ENCODE measurements at places on chromosomes 4 and X.

- no peak for DNase-seq
These were observed 62.6 kb downstream of the TRIML1 start for GRCh38 chr4:188201851-188202250.

DNA sequence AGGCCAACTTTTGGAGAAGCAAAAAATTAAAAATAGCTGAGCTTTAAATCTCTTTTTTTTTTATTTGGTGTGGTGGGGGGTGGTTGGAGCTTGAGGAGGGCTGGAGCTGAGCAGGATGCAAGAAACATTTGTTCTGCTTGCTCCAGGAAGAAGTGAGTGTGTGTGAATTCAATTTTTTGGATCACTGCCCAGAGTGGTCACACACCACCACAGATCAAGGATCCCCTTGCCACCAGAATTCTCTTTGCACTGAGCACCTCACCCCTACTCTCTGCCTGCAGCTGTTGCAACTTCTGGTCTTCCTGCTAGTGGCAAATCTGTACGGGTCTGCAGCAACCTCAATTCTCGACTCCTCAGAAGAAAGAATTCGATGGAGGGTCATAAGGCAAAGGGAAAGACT lies 19.9 kb upstream of the PLP1 start:
- no peak for DNase-seq

GRCh38 chr4:14961292-14961691 lies 41.0 kb upstream of the CPEB2 start:
- DNase-seq = no peak

GRCh38 chr4:74330295-74330750 lies 22.1 kb downstream of the EPGN start:
- DNase-seq = no peak

GRCh38 chr4:86108137-86108536 lies 251.7 kb downstream of the MAPK10 start:
- DNase-seq = no peak

DNA sequence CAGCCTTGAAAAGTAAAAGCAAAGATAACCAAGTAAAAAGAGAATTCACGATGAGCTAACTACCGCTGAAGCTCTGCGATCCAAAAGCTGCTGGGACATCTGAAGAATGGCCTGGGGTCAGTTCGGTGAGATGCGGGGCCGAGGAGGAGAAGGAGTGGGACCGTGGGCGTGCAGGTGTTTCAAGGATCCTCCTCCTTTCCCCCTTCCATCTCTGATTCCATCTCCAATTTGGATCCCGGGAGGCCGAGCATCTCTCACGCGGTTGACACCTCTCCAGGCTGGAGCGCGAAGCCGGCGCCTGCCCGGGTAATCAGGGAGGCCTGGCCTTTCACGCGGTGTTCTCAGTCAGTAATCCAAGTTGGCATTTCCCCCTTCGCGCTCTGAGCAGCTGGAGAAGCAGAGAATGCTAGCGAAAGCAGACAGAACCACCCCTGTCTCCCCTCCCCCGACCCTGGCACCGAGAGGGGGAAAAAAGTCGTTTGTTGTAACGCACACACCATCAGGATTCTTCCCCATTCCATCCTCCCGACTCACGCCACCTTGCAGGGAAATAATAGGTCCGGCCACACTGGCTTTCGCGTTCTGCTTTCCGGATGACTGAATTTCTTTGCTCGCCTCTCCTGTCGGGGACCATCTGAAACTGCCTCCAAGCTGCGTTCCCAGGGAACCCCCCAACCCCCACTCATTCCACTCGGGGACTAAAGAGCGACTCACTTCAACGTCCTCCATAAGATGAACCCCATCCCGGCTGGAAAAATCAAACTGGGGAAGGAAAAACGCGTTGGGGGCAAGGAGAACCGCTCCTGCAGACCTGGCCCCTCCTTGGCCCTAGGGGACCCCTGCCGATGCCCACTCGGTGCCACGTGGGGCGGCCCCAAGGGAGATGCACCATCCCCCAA lies 6.5 kb downstream of the NEUROG2 start:
- peak; percentile 18 for DNase-seq

GRCh38 chr4:67549123-67549522 lies 3.8 kb upstream of the CENPC start:
- no peak for DNase-seq

GRCh38 chrX:138847930-138848329 lies 136.4 kb upstream of the FGF13 start:
- DNase-seq = no peak

GRCh38 chrX:72620550-72621145 lies 48.0 kb upstream of the HDAC8 start:
- DNase-seq = no peak

- no peak for DNase-seq
These were observed 442.2 kb upstream of the TRAM1L1 start for GRCh38 chr4:117527601-117528000.

GRCh38 chr4:9933956-9934355 lies 87.3 kb downstream of the SLC2A9 start:
- no peak for DNase-seq

GRCh38 chr4:158962393-158962792 lies 140.5 kb upstream of the RAPGEF2 start:
- DNase-seq = peak; percentile 12

GRCh38 chrX:13759152-13759718 lies 24.7 kb downstream of the OFD1 start:
- DNase-seq = no peak

DNA sequence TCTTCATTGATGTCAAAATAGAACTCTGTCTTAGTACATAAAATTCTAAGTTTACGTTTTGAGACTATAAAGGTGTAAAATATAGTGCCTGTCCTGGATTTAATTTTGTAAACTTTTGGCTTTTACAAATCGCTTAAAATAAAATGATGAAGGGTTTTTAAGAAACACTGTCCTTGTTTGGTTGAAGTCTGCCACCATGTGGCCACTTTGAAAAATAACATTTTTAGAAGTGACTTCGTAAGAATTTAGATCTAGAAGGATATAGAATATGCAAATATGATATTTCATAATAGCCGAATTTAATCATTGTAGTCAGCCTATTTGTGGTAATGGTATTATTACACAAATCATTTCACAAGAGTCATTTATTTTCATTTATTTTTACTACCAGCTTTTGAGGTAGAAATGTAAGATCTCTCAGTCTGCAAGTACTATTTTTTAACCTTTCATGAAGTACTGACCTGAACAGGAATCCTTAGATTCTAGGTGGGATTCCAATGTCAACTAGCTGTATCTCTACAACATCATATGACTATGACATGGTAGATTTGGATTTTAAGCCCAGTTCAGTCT lies 31.0 kb upstream of the FAT4 start:
- DNase-seq = no peak

GRCh38 chr4:53810643-53811042 lies 219.4 kb upstream of the LNX1 start:
- no peak for DNase-seq

GRCh38 chr4:82594456-82594855 lies 32.7 kb upstream of the TMEM150C start:
- no peak for DNase-seq

DNA sequence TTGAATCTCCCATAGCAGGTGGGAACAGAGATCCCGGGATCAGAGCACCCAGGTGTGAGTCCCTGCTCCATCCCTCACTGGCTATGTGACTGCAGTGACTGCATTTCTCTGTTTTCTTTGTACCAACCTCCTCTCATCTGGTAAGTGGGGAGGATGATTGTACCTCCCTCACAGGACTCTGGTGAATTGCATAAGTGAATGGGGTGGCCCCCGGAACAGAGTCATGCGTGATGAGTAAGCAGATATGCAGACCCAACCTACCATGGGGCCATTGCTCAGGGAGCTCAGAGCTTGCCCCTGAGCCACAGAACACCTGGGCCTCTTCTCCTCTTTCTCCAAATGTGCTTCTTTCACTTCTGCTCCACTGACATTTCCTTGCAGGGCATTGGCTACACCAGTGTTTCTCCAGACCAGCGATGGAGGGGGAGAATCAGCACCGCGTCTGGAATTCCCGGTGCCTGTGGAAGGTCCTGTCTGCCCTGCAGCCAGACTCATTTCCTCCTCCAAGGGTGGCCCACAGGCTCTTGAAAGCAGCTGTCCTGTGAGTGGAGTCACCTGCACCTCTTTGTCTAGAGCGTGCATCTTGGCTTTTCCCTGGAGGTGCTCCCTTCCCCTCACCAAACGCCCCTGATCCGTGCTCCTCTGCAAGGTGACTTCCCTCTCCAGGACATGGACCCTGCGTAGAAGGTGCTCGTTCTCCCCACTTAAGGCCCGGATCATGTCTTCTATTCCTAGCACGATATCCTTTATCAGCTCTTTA lies 30.0 kb downstream of the C4orf50 start:
- DNase-seq = no peak

DNA sequence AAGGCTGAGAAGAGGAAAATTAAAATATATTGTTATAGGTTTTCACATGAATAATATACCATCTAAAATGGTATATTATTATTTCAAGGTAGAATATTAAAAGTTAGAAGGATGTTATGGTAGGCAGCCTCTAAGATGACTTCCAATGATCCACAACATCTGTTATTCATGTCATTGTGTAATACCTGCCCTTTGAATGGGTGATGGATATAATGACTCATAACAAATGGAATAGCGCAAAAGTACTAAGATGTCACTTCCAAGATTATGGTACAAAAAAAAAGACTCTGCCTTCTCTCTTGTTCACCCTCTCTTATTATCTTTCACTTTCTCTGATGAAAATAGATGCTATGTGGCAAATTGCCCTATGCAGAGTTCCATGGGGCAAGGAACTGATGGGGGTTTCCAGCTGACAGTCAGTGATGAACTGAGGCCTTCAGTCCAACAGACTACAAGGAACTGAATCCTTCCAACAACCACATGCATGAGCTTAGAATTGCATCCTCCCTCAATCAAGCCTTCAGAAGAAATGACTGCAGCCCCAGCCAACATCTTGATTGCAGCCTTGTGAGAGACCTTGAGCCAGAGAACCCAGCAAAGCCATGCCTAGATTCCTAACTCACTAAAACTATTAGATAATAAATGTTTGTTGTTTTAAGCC lies 57.7 kb downstream of the HS6ST2 start:
- no peak for DNase-seq

- peak; percentile 31 for DNase-seq
These were observed 96.7 kb upstream of the RAPGEF2 start for GRCh38 chr4:159006202-159006601.

GRCh38 chr4:85005865-85006377 lies 39.4 kb upstream of the WDFY3 start:
- DNase-seq = no peak

- DNase-seq = no peak
These were observed 1444.2 kb downstream of the ADGRL3 start for GRCh38 chr4:62644372-62644771.

- no peak for DNase-seq
These were observed 136.2 kb upstream of the HCCS start for GRCh38 chrX:10974920-10975319.

DNA sequence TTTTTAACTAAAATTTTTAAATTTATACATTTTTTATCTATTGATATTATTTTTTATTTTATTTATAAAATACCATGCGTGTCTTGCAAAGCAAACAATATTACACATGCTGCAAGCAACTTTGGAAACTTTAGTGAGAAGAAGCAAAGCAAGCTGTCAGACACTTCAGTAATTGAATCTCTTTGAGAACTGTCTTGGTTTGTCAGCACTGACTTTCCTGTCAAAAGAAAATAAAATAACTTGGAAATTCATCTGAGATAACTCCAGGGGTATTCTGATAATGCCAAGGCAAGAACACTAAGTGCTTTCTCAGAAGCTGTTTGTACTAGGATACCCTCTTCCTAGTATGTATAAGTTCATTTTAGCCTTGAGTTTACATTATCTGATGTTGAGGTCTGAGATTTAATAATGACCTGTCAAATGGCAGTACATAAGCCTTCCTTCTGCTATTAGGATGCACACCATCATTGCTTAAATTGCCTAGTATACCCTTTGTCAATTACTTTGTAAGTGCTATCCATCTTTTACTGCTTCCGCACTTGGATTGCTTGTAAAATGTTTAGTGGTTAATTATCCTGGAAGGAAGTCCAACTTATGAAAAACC lies 624.2 kb upstream of the AGA start:
- DNase-seq = no peak

DNA sequence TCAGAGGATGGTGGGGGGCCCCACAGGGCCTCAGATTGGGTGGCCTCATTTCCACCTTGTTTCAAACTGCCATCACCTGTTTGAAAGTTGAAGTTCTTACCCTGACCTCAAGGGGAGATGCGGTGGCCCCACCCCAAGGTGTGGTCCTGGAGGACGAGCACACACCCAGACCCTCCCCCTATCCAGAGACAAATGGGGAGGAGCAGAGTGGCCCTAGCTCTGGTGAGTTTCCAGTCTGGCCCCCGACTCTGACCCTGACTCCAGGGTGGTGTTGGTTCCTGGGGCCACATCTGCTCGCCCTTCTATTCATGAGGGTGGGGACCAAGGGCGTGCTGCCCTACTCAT lies 36.3 kb upstream of the ADRA2C start:
- DNase-seq = no peak

DNA sequence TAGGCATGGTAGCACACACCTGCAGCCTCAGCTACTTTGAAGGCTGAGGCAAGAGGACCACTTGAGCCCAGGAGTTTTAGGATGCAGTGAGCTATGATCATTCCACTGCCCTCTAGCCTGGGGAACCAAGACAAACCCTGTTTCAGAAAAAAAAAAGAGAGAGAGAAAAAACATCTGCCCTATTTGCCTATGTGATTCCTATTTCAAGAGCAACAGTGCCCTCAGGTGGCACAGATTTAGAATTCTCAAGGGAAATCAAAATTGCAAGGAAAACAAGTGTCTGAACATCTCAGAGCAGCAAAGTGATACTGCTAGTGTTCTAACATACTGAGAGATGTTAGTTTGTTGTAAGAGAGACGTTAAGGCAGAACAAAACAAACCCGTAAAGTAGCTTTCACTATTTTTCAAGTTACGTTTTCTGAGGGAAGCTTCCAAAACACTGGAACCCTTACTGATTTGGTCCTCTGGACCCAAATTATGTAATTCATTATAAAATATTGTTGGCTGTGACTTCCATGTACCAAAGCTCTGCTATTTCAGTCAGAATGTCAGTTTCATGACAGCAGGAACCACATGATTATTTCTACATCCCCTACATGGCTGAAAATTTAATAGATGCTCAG lies 7.9 kb downstream of the BDH2 start:
- DNase-seq = peak; percentile 56

- DNase-seq = no peak
These were observed 208.4 kb upstream of the TRAM1L1 start for GRCh38 chr4:117293784-117294183.

- no peak for DNase-seq
These were observed 65.8 kb upstream of the FAM47A start for GRCh38 chrX:34197946-34198345.

DNA sequence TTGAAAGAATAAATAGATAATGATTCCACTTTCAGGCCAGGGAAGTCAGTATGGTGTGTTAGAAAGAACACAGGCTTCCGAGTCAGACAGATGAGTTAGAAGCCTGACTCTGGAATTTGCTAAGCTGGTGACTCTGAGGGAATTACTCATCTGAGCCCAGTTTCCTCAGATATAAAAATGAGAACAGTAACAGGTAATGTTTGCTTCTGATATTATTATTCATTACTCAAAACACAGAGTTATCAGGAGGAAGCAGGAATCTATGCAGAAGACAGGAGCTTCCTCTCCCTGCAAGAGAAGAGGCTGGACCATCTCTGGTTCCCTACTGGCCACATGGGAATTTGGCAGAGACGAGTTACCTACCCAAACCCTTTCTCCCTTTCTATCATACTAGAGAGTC lies 163.1 kb downstream of the EVC2 start:
- DNase-seq = no peak

GRCh38 chr4:10003666-10004065 lies 17.6 kb downstream of the SLC2A9 start:
- no peak for DNase-seq

- no peak for DNase-seq
These were observed 107.8 kb downstream of the ANK2 start for GRCh38 chr4:113157086-113157857.
